ENCODE measurements at places on chromosomes 7 and 10.

GRCh38 chr10:20288060-20288459, 471.8 kb downstream of the PLXDC2 start:
- no peak for DNase-seq

GRCh38 chr10:63214571-63214970, 81.4 kb downstream of the NRBF2 start:
- no peak for DNase-seq

- DNase-seq: no peak
Measured at GRCh38 chr10:11282156-11282555, 264.5 kb downstream of the CELF2 start.

DNA sequence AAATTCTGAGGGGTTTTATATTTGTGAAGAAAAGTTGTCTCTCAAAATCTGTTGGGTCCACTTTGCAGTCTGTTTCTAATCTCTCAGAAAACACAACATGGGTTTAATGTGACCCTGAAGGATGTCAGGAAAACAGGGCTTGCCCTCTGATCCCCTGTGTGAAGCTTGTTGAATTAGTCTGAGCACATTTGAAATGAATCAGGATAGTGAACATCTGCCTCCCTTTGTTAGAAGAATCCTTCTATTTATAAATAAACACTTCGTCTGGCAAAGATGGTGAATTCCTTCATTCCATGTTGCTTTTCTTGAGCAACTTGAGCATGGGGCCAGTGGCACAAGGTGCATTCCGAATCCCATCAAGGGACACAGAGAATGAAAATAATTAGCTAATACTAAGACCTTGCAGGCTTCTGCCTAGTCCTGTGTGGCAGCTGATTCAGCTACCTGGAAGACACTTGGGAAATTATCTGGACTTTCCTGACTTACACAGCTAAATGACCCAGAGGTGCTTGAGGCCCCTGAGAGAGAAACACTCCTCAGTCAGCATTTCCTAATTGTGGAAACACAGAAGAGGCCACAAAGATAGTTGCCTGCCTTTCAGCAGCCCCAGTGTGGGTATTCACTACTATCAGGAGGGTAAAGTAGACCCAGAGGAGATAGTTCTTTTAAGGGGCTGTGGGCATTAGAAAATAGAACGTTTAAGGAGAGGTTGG, 305.5 kb downstream of the C7orf25 start:
- no peak for DNase-seq

DNA sequence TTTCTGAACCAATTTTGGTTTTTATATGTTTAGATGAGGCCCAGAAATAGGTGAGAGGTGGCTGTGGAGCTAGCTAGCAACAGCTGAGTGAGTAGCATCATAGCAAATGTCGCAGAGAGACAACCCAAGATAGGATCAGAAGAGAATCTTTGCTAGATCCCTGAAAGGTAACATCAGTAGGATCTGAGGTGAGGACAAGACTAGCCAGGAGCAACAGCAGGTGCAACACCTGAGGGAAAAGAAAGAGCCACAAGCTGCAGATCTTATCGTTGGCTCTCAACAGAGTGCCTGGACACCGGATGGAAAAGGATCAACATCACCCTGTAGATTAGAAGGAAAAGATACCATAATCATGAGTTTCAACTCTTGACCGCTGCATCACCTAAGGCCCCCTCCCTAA, 4.4 kb downstream of the ST8SIA6 start:
- no peak for DNase-seq

- no peak for DNase-seq
Measured at GRCh38 chr10:71187600-71187999, 24.8 kb upstream of the UNC5B start.

DNA sequence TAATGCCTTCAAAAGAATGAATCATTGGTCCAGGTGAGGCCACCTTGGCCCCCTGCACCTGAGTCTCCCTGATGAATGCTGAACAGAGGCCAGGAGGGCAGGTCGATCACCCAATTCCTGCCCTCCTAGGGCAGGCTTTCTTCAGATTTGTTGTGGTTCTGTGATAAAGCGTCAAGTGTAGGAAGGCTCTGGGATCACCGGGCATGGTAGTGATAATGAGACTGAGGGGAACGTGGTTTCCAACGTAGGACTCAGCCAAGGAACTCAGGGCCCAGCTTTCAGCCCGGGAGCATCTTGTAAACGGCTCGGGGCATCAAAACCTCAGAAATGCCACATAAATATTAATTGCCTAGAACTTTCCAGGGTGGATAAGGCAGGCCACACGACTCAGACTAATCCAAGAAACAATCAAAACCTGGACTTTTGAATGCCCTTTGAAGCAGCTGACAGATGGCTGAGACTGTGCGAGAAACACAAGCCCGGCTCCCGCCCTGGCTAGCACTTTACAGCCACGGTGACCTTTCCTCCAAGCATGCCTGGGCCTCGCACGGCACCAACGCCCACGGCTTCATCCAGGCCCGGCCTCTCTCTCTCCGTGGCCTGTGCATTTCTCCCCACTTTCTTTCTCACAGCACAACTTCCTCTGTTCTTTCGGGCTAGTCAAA, 239.3 kb upstream of the GRB10 start:
- DNase-seq: no peak

DNA sequence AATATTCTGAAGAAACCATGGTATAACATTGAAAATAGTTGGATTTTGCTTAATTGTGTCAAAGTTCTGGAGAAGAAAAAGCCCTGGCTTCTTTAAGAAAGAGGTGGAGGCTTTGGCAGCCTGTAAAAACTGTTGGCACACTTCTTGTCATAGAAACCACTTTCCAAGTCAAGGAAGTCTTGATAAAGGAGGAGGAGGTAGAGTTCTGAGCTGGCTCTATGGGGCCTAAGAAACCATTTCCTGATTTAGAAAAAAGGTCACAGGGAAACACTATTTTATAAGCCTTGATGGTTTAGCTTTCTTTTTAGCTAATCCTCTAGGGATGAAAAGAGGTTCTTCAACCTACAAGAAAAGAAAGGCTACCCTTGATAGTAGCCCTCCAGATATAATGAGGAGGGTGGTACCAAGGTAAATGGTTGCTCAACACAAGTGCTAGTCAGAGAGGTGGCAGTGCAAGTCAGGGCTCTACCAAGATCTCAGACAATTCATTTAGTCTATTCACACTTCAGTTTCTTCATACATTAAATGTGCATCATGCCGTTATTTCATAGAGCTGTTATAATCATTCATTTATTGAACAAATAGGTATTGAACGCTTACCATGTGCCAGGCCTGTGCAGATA, 346.9 kb downstream of the RNLS start:
- DNase-seq: no peak

GRCh38 chr7:150311711-150312110, 11.4 kb upstream of the LRRC61 start:
- DNase-seq: no peak

DNA sequence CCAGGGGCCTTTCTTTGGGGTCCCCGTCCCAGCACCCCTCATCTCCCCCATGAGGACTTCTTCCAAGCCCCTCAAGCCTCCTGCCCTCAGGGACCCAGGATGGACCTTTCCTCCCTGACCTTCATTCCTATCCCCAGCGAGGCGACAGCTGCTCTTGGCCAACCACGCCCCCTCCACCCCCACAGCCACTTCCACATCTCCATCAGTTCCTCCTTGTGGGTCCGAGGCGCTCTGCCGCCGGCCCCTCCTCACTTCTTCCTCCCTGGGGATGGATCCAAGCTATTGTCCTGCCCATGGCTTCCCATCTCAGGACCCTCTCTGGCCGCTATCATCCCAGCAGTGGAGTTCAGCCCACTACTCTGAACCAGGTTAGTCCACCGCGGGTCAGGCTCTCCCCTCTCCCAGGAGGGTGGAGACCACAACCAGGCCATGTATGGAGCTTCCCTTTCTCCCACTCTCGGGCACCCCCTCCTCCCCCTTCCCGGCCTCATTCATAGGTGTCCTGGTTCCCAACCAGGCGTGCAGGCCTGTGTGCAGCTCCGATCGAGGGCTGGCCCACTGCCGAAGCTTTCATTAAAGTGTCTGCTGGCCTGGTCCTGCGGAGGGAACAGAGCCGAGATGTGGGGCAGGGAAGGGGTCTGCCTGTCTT, 1.7 kb upstream of the SH2B2 start:
- DNase-seq: peak; percentile 22

GRCh38 chr7:7881581-7881980, 87.0 kb upstream of the GLCCI1 start:
- DNase-seq: no peak

DNA sequence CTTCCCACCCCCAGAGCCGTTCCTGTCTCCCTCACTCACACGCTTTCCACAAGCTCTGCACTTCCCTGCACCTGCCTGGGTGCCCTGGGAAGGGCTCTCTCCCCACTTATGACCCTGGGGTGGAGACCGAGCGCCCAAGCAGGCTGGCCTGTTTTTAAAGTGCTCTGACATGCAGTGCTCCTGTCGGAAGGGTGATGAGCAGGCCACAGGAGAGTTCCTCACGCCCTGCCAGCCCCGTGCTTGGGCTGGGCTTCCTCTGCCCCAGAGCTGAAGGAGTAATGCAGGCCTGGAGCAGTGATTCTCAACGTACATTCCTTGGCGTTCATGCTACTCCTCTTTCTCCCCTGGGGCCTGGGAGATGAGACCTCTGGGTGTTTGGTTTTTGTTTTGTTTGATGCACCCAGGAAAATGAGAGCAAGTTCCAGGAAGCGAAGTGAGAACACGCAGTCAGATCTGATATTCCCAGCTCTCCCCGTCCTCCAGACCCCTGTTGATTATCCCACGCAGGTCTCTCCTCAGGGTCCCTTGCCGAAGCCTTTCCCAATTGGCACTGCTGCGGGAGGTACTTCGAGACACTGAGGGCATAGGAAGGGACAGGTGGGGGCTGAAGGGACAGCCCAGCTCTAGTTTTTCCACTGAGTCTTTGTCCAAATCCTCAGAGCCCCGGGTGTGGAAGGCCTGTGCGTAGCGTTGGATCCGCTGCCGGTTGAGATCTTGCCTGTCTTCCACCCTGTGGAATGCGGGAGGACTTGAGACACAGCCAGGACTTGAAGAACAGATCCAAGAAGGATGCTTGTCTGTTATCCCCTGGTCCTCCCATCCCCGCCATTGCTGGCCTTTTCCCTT, 14.1 kb downstream of the TRPV6 start:
- DNase-seq: no peak

DNA sequence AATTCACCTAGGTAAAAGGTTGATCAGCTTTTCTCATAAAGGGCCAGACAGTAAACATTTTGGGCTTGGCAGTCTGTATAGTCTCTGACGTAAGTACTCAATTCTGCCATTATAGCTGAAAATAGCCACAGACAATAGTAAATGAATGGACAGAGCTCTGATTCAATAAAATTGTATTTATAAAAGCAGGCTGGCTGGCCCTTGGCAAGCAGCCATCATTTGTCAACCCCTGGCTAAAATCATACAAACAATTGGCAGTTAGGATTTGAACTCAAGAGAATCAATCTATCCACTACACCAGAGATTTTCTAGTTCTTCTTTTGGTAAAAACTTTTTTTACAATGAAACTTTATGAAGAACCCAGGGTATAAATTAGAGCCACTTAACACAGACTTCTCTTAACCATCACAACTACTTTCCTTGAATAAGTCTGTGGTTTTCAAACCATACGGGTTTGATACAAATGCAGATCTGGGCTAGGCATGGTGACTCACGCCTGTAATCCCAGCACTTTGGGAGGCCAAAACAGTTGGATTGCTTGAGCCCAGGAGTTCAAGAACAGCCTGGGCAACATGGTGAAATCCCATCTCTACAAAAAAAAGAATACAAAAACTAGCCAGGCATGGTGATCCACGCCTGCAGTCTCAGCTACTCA, 124.5 kb downstream of the SLC16A9 start:
- no peak for DNase-seq

DNA sequence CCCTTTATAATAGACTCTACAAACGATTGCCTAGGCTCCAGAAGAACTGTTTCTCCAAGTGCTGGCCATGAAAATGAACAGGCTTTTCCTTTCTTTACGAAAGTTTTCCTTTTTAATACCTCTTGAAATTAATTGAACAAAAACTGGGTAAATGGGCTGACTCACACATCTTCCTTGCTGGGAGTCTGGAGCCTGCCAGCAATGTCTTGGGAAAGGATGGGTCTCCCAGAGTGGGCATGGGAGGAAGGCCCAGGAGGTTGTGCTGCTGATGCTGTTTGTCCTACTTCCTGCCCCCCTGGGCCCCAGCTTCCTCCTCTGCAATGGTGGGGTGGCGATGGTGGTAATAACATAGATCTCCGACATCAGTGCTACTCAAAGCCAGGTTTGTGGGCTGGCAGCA, 174.1 kb downstream of the RPS24 start:
- no peak for DNase-seq

GRCh38 chr7:92158660-92159575, 20.0 kb downstream of the LRRD1 start:
- no peak for DNase-seq

GRCh38 chr7:6323967-6324701, 51.7 kb upstream of the CYTH3 start:
- DNase-seq: no peak

DNA sequence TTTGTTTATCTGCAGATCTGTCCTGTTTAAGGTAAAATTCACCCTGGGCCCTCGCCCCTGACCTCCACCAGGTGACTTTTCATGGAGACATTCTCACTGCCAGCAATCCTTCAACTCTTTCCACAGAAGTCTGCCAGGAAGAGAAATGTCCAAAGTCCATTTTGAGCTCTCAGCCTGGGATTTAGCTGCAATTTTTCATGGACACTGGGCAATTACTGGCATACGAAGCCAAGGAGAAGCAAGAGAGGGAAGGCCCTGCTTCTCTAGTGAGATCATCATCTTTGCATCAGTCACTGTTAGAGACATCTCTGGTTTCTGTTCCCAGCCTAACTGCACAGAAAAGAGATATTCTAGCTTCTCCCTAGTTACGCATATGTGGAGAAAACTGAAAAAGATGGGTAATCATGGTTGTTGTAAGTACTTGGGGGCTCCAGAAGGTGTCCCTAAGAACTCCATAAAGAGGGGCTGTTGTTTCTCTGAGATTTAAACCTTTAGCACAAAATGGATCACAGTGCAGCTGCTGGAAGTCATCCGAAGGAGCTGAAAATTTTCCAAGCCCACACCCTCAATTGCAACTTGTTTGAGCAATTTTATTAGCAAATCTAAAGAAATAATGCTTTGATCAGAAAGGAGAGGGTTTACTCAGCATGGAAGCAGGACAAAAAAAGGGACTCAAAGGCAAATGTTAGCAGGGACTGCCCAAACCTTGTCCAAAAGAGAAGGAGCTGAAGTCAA, 168.9 kb downstream of the SNX10 start:
- no peak for DNase-seq

GRCh38 chr7:69761290-69761922, 163.1 kb downstream of the AUTS2 start:
- no peak for DNase-seq

- DNase-seq: no peak
Measured at GRCh38 chr10:11150879-11151415, 133.3 kb downstream of the CELF2 start.

DNA sequence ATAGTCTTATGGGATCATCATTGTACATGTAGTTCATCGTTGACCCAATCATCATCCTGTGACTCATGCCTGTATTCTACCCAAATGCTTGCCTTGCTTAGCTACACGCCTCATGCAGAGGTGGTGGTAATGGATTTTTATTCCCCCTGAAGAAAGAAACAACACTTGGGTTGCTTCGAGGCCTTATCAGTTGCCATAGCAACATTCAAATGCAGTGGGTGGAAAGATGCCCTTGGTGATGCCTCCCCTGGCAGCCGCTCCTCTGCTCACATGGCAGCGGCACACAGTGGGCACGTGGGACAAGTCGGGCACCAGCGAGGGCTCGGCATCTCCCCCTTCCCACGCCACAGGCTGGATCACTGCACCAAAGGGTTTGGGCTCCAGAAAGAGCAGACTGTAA, 54.0 kb upstream of the NMT2 start:
- DNase-seq: no peak

GRCh38 chr7:127920787-127921438, 110.3 kb downstream of the LRRC4 start:
- DNase-seq: no peak

GRCh38 chr10:7481368-7481765, 70.5 kb upstream of the SFMBT2 start:
- no peak for DNase-seq

Data from CD4-positive, alpha-beta T cell treated with Interleukin-6 for 4 hours (primary cell).